ENCODE measurements at places on chromosomes 4 and X.

DNA sequence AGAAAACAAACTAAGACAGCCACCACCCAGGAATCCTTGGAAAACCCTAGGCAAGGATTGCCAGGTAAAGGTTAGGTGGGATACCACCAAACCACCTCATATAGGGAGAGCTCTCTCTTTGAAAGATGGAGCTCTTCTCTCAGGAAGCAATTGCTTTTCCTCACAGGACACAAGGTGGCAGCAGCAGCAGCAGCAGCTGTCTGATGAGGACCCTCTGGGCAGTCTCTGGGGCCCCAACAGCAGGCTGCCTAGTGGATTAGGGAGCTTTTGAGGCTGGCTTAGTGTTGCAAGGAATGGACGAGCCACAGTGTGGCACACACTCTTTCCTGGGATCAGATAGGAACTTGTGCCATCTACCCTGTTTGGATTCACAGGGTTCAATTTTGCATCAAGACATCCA is 41.4 kb upstream of the CHRDL1 start:
- no peak for DNase-seq

GRCh38 chr4:25424539-25425228 is 47.6 kb downstream of the ANAPC4 start:
- DNase-seq = no peak

- no peak for DNase-seq
These were observed 43.3 kb upstream of the PRDM8 start for GRCh38 chr4:80153874-80154544.

DNA sequence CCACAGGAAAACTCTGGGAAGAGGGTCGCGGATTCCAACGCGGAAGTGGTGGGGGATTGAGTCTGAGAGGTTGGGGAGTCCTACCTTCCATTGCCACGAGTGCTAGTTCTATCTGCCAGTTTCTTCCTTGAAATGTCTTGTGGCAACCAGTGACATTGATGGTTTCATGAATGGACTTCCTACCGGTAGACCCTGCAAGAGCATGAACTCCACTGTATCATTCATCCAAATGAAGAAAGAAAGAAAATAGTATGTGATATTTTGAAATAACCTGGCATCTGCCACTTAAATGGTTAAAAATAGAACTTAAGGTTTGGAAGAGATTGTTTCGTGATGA is 1.1 kb upstream of the SLC10A7 start:
- DNase-seq = no peak

- DNase-seq = no peak
These were observed 8.0 kb downstream of the CYP2U1 start for GRCh38 chr4:107939307-107939706.

DNA sequence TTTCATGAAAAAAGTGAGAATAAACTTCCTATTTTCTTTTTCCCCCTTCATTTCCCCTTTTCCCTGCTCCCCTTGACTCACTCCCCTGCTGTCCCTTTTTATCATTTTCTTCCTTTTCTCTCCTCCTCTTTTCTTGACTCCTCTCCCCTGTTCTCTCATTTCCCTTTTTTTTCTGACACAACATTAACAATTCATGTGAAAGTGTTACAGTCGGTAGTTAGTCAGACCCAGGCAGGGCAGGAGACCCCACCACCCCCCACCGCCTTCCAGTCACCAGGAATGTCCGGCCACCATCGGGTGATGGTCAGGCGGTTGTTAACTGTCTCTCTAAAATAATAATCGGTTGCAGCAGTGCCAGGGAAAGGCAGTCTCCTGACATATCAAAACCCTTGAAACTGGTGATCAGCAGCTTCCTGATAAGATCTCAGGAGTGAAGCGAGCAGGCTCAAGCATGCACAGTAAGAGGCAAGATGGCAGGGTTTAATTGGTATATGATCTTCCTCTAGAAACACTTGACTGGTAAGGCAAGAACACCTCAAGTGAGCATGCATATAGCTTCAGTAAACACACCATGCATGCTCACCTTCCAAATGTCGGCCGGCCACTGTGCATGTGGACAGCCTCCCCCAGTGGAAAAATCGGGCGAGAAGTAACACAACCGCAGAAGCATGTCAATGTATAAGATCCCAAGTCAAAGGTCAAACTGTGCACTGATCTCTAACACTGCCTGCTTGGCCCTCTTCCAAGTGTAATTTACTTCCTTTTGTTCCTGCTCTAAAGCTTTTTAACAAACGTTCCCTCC is 191.4 kb downstream of the NDST4 start:
- no peak for DNase-seq

GRCh38 chr4:66059136-66059535 is 388.8 kb upstream of the EPHA5 start:
- no peak for DNase-seq

DNA sequence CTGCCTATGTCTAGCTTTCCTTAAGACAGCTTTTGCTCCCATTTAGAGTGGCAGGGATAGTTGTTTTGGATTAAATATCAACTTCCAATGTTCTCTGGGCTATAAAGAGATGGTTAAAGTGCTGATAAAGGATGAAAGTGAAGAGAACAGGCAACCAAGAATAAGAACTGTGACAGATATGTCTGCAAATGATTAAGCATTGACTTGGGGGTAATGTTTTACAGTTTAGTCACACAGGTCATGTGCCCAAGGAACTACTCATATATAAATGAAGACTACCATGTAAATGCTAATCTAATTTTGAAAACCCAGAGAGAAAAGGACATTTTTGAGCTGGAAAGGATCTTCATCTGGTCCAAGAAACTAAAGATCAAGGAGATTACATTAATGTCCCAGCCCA is 42.1 kb downstream of the RBMX2 start:
- no peak for DNase-seq

DNA sequence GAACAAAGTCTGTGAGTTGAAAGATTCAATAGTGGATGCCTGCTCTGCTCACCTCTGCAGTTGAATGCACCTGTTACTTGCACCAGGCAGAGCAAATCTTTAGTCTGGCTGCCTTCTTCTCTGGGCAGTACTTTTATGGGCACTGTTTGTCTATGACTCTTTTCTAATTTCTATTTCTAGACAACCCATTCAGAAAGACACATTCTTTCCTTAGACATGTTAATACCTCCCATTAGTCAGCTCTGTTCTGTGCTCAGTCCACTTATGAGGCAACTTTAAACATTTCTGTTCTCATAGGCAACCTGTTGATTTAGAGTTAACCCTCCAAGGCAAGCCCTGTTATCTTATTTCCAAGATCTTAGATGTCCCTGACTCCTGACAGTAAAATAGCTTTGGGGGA is 108.9 kb downstream of the SYNPO2 start:
- DNase-seq = no peak

GRCh38 chrX:23788521-23788920 is 5.5 kb downstream of the SAT1 start:
- DNase-seq = no peak

- no peak for DNase-seq
These were observed 105.4 kb upstream of the BANK1 start for GRCh38 chr4:101685126-101685525.

DNA sequence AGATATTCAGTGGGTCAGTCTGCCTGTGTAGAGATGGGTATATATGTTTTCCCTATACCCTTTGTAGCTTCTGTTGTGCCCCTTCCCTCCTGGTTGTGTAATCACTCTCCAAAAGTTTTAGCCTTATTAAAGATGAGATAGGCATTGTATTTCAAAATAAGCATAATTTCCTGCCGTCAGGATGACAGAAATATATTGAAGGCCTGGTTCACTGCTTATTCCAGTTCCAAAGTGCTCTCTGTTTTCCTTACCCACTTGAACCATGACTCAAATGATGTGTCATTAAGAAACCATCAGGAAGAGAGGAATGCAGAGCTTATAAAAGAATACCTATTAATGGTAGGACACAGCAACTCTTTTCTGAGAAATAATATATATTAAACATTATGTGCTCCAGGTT is 178.5 kb downstream of the GABRB1 start:
- no peak for DNase-seq

DNA sequence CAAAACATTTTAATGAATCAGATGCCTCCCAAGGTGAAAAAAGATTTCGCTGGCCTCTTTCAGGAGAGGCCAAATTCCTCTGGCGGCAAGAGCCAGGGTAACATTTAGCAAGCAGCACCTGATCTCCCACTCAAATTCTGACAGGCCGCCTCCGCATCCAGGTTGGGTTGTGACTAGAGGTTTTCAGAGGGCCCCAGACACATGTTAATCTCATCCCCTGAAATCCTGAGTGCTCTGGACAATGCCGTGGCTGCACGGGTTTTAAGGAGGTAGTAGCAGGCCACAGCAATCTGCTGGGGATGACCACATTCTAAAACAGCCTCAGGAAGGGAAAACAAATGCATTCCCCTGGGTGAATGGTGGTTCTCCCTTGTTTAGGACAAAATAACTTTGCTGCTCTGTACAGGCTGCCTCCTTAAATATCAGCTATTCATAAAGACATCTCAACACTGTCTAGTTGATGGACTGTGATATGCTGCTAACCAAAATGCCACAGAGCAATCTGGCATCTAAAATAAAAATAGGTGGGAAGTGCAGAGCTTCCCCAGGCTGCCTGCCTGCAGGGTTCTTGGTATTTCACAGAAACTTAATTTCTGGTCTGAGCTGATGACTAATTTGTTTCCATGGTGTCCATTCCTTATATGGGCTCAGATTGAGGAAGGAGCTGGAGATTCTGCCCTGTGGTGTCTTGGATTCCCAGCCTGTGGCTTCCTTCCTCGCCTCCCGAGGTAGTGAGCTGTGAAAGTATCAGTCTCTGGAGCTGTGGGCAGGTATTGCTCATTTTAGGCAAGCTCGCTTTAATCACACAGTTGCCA is 202.0 kb downstream of the DCLK2 start:
- DNase-seq = no peak

GRCh38 chrX:13485167-13485566 is 84.2 kb upstream of the EGFL6 start:
- no peak for DNase-seq

- DNase-seq = no peak
These were observed 77.5 kb downstream of the DHRSX start for GRCh38 chrX:2423282-2423681.

DNA sequence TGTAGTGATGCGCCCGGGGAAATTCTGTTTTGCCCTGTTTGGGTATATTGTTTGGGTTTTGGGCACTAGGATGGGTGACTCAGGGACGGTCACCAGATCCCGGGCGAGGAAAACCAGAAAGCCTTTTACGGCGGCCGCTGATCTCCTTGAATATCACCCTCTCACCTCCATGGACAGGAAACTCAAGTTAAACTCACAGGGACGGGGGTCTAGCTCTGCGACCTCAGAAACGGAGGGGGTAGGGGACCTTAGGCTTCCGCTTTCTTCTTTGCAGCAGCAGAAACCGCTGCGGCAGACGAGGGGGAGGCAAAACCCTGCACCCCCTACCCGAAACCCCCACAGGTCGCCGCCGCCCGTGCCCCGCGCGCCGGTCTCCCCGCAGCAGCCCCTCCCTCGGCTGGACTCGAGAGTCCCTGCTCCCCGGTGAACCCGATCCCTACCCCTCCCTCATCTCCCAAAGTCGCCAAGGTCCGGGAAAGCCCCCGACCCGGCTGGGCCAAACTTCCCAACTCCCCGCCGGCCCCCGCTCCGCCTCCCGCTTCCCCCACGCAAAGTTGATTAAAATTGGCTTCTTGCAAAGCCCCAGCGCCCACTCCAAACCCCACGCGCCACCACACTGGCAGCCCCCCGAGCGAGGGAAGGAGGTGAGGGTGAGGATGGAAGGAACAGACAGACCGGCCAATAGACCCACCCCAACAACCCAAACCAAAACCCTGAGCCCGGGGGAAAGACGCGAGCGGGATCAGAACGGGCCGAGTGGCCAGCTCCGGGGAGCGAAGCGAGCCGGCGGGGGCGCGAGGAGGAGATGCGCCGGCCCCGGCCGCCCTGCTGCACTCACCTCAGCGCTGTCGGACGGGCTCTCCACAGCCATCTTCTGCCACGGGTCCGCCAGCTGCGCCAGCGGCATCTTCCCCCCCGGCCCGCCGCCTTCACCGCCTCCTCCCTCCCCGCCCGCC is 705 bp downstream of the RPS6KA3 start:
- peak; percentile 65 for DNase-seq

GRCh38 chr4:94567811-94568210 is 116.1 kb downstream of the PDLIM5 start:
- DNase-seq = no peak

GRCh38 chr4:38367642-38368174 is 296.3 kb upstream of the KLF3 start:
- DNase-seq = no peak

DNA sequence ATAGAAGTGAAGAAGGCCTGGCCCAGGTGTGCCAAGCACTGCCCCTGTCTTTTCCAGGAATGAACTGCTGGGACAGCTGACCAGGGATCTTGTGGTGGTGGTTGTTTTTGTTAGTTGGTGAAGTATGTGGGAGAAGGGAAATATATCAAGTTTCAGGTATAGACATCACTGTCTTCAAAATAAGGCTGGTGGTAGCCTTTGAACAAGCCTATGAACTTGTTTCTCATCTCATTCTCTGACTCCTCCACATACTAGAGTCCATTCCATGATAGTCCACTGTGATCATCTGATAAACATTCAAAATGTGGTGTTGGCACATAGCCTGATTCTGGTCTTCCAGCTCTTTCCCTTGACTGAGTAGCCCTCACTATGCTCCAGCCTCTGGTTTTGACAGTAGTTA is 303.7 kb downstream of the CAMK2D start:
- DNase-seq = no peak

DNA sequence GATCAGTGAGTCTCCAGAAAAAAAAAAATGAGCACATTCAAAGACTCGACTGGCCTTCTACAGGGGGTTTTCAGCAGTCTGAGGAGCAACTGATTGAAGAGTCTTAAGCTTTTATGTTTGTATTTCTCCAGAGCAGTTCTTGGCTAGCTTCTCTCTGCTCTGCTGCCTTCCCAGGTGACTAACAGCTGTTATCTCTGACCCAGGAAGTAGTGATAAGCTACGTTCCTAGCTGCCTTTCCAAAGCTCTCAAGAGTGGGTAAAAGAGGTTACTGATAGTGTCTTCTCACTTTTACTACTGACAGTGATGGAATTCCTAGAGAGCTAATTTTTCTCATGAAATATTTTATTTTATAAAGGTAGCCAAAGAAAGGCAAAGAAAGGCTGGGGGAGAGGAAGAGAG is 66.6 kb downstream of the ENOX2 start:
- DNase-seq = no peak

GRCh38 chr4:97759785-97760184 is 383.5 kb downstream of the STPG2 start:
- no peak for DNase-seq

DNA sequence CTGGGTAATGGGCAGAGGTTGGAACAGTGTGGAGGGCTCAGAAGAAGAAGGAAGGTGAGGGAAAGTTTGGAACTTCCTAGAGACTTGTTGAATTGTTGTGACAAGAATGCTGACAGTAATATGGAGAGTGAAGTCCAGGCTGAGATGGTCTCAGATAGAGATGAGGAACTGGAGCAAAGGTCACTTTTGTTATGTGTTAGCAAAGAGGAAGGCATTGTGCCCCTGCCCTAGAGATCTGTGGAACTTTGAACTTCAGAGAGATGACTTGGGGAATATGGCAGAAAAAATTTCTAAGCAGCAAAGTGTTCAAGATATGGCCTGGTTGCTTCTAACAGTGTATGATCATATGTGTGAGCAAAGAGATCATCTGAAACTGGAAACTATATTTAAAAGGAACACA is 37.9 kb upstream of the MSX1 start:
- DNase-seq = no peak

DNA sequence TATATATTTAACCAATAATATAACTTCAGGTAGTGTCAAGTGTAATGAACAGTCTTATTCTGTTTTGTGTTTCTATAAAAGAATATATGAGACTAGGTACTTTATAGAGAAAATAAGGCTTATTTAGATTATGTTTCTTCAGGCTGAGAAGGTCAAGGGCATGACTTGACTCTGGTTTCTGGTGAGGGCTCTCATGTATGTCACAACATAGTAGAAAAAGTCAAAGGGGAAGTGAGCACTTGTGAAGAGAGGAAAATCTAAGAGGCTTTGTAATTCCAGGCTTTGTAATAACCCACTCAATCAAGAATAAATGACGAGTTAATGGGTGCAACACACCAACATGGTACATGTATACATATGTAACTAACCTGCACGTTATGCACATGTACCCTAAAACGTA is 27.6 kb downstream of the PRR32 start:
- DNase-seq = no peak
